ENCODE measurements at places on chromosomes 5 and 9. TPM values are rescaled to one million over a fixed set of nuclear protein-coding genes. Genes with fewer than 3 reads are reported as not detected.

Gene EXOSC3
- total RNA-seq = 29.6 TPM

Gene ZCCHC9
- 19.7 TPM for total RNA-seq

Gene FOXD4
- 0.70 TPM for total RNA-seq

Gene FOXD1
- 8.9 TPM for total RNA-seq

Gene MUSK
- total RNA-seq = not detected

Gene PCDHA3
- not detected for total RNA-seq

Gene PCDHB12
- total RNA-seq = under 0.01 TPM

Gene FBLL1
- 1.6 TPM for total RNA-seq

Gene TTC23L
- total RNA-seq = not detected

Gene ENC1
- total RNA-seq = 12.7 TPM

Gene PCDHGA5
- 2.1 TPM for total RNA-seq

Gene FAM78A
- 2.0 TPM for total RNA-seq

Gene WDR5
- total RNA-seq = 17.9 TPM

Gene CAPSL
- not detected for total RNA-seq

Gene SLC34A3
- total RNA-seq = not detected

Gene GPRIN1
- 1.9 TPM for total RNA-seq

Gene TERT
- total RNA-seq = not detected

Gene SPOCK1
- total RNA-seq = 97.0 TPM

Gene IGFBPL1
- not detected for total RNA-seq

Gene CTSL
- 329 TPM for total RNA-seq

Gene MOCS2
- 33.6 TPM for total RNA-seq

Gene SLC45A2
- total RNA-seq = not detected
